Pancreas (tissue), 10 donors: ENCODE measurements at places on chromosomes 3 and 15. TPM values are rescaled to one million over a fixed set of nuclear protein-coding genes. Genes with fewer than 3 reads are reported as not detected.

GRCh38 chr15:101502572-101503295 is 13.2 kb upstream of the PCSK6 start:
- peak; percentile 33 for DNase-seq
- no peaks in the 10 kb centered on the region for H3K36me3 ChIP-seq
- H3K4me3 ChIP-seq: no peak overlapping the region
- no peaks in the 10 kb centered on the region for H3K27me3 ChIP-seq

DNA sequence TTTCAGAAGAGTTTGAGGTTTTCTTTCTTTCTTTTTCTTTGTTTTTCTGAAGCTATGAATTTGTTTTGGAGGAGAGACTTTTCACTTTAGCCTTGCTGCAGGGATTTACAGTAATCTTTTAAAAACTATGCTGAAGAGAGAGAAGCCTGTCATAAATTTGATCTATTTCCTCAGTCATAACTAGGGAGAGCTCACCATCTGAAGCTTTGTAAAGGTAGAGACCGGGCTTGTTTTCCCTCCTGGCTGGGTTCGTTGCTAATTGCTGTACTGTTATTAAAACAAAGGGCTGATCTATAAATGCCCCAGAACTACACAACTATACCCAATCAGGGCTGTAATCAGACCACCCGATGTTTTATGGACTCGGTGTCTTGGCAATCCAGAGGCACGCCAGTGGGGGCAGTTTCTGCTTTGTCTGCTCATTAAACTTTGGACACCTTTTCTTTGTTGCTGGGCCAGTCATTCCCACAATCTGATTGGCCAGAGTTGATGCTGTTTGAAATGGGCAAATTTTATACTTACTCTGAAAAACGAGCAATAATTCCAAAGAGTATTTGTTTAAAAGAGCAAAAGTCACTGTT is 164.3 kb downstream of the CACNA1D start:
- H3K36me3 ChIP-seq: no peaks in the 10 kb centered on the region
- H3K27ac ChIP-seq: no peak overlapping the region
- no peak for DNase-seq
- no peaks in the 10 kb centered on the region for H3K27me3 ChIP-seq
- no peak overlapping the region for H3K4me3 ChIP-seq

- H3K27me3 ChIP-seq: no peaks in the 10 kb centered on the region
- no peaks in the 10 kb centered on the region for H3K36me3 ChIP-seq
- no peak overlapping the region for H3K4me3 ChIP-seq
- H3K27ac ChIP-seq: no peak overlapping the region
- DNase-seq: no peak
- H3K4me1 ChIP-seq: no peaks in the 10 kb centered on the region
Observed at GRCh38 chr3:170475092-170475685, 56.5 kb downstream of the CLDN11 start.

DNA sequence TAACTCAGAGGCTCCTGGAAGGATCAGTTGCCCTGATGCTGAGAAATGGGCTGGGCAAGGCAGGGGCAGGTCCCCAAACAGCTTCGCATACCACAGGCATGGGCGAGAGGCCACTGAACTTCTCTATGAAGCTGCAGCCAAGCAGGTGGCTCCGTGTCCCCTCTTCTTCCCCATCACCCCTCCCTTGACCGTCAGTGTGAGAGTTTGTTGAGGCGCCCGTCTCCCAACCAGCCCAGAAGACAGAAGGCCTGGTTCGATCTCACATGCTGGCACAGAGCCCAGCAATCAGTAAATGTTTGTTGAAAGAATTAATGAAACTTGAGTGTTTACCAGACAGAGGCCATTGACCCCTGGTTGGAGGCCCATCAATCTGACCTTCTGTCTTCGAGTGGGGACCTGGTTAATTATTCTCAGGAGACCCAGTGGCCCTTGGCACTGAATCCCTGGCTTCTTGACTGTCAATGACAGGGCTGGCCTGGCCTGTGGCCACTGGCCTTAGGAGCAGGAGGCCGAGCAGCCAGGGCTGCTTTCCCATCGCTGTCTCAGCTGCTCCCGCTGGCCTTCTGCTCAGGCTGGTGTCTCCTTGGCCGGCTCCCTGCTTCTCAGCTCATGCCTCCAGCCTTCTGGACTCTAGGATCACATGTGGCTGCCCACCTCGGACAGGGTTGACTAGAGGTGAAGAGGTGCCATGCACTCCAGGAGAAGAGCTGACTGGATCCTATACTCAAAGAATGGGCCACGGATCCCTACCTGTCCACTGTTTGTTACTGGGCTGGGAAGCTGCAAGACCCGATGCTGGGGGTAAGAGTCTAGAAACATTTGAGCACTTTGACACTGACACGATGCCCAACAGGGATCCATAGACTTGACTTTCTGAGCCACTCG is 113.4 kb downstream of the ASB7 start:
- H3K27me3 ChIP-seq: no peaks in the 10 kb centered on the region
- no peaks in the 10 kb centered on the region for H3K36me3 ChIP-seq
- H3K4me1 ChIP-seq: peaks cover 2% of the 10 kb centered on the region

GRCh38 chr3:31709005-31709404 is 176.3 kb downstream of the STT3B start:
- DNase-seq: no peak
- H3K27me3 ChIP-seq: no peaks in the 10 kb centered on the region
- no peak overlapping the region for H3K27ac ChIP-seq
- no peaks in the 10 kb centered on the region for H3K36me3 ChIP-seq

DNA sequence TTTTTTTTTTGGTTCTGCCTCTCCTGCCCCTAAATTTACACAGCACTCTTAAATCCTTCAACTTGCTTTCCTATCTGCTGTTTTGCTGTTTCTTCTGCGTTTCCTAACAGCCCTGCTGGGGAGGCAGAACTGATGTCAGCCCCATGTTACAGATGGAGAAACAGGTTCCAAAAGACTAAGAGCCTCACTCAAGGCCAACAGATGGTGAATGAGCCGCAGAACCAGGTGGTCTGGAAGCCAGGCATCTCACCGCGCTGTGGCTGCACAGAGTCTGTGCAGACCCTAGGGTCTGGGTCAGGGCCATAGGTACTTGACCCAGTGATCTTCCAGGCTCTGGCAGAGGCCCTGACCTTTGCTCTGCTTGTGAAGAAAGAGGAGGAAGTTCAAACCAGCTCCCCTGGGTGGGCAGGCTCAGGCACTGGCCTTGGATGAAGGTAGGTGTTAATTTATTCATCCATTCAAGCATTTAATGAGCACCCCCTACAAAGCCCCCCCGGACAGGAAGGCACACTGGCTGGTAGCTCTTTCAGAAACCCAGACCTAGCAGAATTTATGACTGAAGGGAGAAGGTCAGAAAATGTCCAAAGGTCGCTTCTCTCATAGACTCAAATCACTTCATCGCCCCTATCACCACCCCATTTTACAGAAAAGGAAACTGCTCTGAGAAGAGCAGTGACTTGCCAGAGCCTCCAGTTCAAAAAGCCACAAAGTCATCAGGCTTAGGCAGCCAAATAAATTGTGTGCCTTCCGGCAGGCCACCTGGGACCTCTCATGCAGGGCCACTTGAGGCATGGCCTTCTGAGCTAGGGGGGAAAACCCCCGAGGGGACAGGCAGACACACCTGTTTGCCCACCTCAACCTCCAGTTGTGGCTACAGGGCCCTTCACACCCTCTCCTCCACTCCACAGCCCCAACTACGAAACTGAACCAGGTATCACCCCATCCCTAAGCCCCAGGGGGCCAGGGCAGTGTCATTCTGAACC is 2.7 kb downstream of the CHDH start:
- H3K4me3 ChIP-seq: peak overlapping the region; percentile 75
- H3K27ac ChIP-seq: peak overlapping the region; percentile 95
- peaks cover 32% of the 10 kb centered on the region for H3K4me1 ChIP-seq

DNA sequence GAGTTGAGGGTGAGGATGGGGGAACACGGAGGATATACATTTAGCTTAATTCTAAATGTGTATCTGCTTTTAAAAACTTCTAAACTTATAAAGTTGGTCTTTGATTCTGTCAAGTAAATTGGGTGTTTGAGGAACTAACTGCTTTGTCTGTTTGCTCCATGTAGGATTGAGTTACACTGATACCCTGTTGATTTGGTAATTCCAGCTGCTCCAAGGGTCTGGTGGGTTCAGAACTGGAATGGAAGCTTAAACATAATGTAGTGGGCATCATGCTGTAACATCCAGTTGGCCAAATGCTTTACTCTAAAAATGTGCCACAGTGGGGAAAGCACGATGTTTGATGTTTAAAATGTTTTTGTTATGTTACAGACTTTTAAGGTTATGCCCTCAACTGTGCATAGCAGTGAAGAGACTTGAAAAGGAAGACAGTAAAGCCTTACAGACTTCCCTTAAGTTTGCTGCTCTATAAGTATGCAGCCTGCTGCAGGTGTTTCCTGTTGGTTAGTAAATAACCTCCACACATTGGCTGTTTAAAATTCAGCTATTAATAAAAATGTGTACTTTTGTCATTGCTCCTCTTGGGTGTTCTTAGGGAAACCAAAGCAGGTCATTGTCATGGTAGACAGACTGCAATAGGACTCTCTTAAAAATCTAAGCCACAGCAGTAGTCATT is 5.9 kb upstream of the EDEM1 start:
- no peak overlapping the region for H3K27ac ChIP-seq
- H3K36me3 ChIP-seq: peaks cover 32% of the 10 kb centered on the region
- H3K4me1 ChIP-seq: peaks cover 3% of the 10 kb centered on the region

- no peak overlapping the region for H3K27ac ChIP-seq
- DNase-seq: no peak
- no peak overlapping the region for H3K4me3 ChIP-seq
- no peaks in the 10 kb centered on the region for H3K36me3 ChIP-seq
Observed at GRCh38 chr3:64935971-64936370, 248.2 kb upstream of the ADAMTS9 start.

- no peaks in the 10 kb centered on the region for H3K36me3 ChIP-seq
- no peaks in the 10 kb centered on the region for H3K4me1 ChIP-seq
- DNase-seq: no peak
- no peak overlapping the region for H3K4me3 ChIP-seq
- no peaks in the 10 kb centered on the region for H3K27me3 ChIP-seq
Observed at GRCh38 chr15:67946701-67947100, 106.9 kb upstream of the RNU6-1 start.

- H3K27ac ChIP-seq: no peak overlapping the region
- no peak for DNase-seq
- H3K36me3 ChIP-seq: no peaks in the 10 kb centered on the region
Observed at GRCh38 chr3:62809369-62809768, 65.8 kb downstream of the CADPS start.

The NRG4 gene
- total RNA-seq: 31.2 TPM

The C3orf52 gene
- 19.1 TPM for total RNA-seq

The THAP10 gene
- 0.56 TPM for total RNA-seq

The TNFSF10 gene
- total RNA-seq: 2.6 TPM
